Stimulated activated CD8-positive, alpha-beta memory T cell treated with anti-CD3 and anti-CD28 coated beads, Interleukin-15, amount 100 ng/mL, for 24 hours (primary cell): ENCODE measurements at places on chromosomes 2 and 18.

- DNase-seq: no peak
Observed at GRCh38 chr2:82795446-82795845, 1663.6 kb downstream of the SUCLG1 start.

DNA sequence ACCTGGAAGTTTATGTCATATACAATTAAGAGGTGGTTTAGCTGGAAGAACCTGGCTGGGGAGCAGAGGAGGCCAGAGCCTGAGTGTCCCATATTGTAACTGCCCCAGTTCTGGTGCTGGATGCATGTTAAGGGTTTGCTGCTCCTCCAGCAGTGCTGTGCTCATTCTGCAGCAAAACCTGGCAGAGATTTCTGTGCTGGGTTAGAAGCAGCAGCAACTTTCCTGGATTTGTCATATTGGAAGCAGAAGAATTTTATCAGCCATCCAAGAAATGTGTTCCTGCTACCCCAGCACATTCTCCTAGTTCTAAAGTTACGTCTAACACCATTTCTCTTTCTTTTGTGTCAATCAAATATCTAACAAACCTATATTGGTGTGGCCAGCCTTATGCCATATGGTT, 284.1 kb downstream of the TDRD15 start:
- no peak for DNase-seq

DNA sequence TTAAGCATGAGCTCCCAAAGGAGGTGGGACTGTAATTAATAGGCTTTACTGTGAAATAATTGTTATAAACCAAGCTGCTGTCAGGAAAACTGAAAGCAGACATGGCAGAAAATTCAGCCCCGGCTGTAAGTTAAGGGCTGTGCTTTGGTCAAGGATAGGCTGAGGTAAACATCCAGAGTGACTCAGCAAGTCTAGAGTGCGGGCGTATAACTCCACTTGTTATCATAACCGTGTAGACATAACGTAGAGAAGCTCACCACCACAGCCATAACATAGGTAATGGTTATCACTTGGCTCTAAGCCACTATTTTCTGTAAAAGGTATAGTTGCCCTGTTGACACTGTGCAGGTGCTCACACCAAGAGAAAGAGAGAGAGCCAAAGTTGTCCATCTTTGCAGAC, 316.8 kb downstream of the DCDC2C start:
- no peak for DNase-seq

DNA sequence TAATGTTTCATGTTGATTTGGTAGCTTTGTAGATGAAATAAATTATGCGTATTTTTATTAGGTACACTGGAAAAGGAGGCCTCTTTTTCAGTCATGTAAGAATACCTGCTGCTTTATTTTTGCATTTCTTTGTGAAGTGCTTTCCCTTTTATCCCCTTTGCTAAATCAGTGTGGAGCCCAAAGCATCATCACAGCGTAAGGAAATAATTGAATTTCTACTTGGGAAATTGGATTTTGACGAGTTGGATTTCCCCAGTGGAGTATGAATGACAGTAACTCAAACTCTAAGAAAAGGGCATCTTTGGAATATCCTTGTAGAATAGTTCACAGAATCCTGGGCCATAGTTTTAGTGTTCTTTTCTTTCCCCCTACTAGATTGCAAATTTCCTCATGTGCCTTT, 97.2 kb downstream of the KCNJ3 start:
- DNase-seq: no peak
